ENCODE measurements at places on chromosomes 13 and 19. TPM values are rescaled to one million over a fixed set of nuclear protein-coding genes. Genes with fewer than 3 reads are reported as not detected.

GRCh38 chr13:35797244-35797643 lies 320.8 kb upstream of the MAB21L1 start:
- no peak overlapping the region for H3K4me3 ChIP-seq
- H3K27me3 ChIP-seq, result no peaks in the 10 kb centered on the region
- no peak for DNase-seq
- no peaks in the 10 kb centered on the region for H3K4me1 ChIP-seq
- H3K36me3 ChIP-seq, result no peaks in the 10 kb centered on the region

DNA sequence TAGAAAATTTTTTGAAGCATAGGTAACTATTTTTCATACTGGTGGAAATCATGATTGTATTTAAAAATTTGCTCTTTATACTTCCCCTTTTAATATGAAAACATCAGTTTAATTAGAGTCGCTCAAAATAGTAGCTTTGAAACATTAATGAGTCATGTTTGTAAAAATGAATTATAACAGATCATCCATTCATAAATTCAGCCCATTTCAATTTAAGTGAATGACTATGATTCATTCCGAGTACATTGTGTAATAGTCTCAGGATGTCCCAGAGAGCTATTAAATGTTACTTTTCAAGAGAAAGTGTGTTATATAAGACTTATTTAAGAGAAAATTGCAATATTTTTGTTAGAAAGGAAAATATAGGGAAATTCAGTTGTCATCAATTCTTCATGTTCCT lies 111.0 kb downstream of the FNDC3A start:
- DNase-seq, result no peak
- no peak overlapping the region for H3K4me3 ChIP-seq
- H3K27me3 ChIP-seq, result no peaks in the 10 kb centered on the region
- H3K27ac ChIP-seq, result no peak overlapping the region

DNA sequence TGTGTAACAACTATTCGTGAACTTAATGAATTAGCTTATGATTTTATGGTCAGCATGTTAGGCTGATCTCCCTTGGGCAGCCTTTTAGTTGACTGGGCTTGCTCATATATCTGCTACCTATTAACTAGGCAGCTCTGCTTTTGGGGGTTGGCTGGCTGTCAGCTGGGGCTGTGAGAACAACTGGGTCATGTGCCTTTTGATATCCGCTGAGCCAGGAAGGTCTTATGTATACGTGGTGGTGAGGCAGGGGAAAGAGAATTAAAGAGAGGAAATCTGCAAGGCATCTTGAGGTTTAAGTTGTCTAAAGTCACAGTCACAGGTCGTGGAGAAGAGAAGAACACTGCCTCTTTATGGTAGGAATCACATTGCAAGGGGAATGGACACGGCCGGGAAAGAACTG lies 206.9 kb downstream of the LMO7 start:
- peaks cover 4% of the 10 kb centered on the region for H3K4me1 ChIP-seq
- DNase-seq, result no peak
- H3K4me3 ChIP-seq, result no peak overlapping the region
- peaks cover 9% of the 10 kb centered on the region for H3K36me3 ChIP-seq

DNA sequence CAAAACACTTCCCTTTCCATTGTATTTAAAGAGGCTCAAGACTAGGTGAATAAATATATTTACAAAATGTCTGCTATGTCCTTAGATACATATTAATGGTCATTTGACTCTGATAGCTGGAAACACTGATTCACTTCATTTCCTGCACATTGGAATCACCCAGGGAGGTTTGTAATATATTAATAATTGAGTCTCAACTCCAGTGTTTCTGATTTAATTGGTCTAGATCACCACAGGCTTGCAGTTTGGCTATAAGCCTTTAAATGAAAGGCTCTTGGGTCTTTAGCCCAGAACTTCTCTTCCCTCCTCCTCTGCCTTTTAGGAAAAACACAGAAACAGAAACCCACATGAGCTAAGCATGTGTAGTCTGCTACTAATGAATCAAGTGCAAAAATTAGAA lies 378.0 kb downstream of the TBC1D4 start:
- no peak overlapping the region for H3K27ac ChIP-seq
- no peaks in the 10 kb centered on the region for H3K36me3 ChIP-seq
- H3K27me3 ChIP-seq, result peaks cover 3% of the 10 kb centered on the region
- H3K4me3 ChIP-seq, result no peak overlapping the region

GRCh38 chr13:114038211-114038613 lies 64.3 kb upstream of the C13orf46 start:
- H3K36me3 ChIP-seq, result no peaks in the 10 kb centered on the region
- DNase-seq, result no peak
- no peak overlapping the region for H3K4me3 ChIP-seq
- no peak overlapping the region for H3K27ac ChIP-seq
- no peaks in the 10 kb centered on the region for H3K27me3 ChIP-seq

GRCh38 chr13:31301119-31301518 lies 101.3 kb downstream of the B3GLCT start:
- no peak overlapping the region for H3K27ac ChIP-seq
- H3K36me3 ChIP-seq, result peaks cover 6% of the 10 kb centered on the region
- H3K4me3 ChIP-seq, result no peak overlapping the region
- no peaks in the 10 kb centered on the region for H3K27me3 ChIP-seq
- no peaks in the 10 kb centered on the region for H3K4me1 ChIP-seq

- H3K36me3 ChIP-seq, result no peaks in the 10 kb centered on the region
- peak; percentile 44 for DNase-seq
- H3K4me1 ChIP-seq, result peaks cover 18% of the 10 kb centered on the region
- H3K27me3 ChIP-seq, result peaks cover 29% of the 10 kb centered on the region
- peak overlapping the region; percentile 80 for H3K4me3 ChIP-seq
Measured at GRCh38 chr13:36345438-36346221, 564 bp downstream of the SPART start.

- no peak for DNase-seq
- H3K27me3 ChIP-seq, result no peaks in the 10 kb centered on the region
Measured at GRCh38 chr19:51948975-51949374, 21.7 kb downstream of the ZNF613 start.

USHBP1 gene
- total RNA-seq, result not detected

- peaks cover 24% of the 10 kb centered on the region for H3K36me3 ChIP-seq
- H3K27me3 ChIP-seq, result no peaks in the 10 kb centered on the region
- H3K4me3 ChIP-seq, result no peak overlapping the region
Measured at GRCh38 chr13:46675016-46675415, 121.9 kb downstream of the ESD start.

DNA sequence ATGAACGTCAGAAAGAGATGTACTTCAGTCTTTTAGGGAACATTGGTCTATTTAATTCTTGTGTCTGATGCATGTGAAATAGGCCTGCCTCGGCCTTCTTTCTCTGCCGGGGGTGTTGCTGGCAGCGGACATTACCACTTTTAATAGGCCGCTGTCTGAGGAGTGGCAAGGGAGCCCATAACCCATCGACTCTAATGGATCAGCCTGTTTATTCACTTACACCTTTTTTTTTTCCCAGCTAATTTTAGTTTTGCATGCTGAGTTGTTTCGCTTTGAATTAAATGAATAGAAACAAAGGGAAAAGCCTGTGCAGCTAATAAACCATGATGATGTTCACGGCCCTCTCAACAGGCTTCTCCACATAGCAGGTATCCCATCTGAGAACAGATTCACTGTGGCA lies 78.4 kb downstream of the KCTD15 start:
- no peak for DNase-seq
- H3K4me3 ChIP-seq, result no peak overlapping the region
- no peaks in the 10 kb centered on the region for H3K27me3 ChIP-seq
- H3K36me3 ChIP-seq, result no peaks in the 10 kb centered on the region
- no peaks in the 10 kb centered on the region for H3K4me1 ChIP-seq

DNA sequence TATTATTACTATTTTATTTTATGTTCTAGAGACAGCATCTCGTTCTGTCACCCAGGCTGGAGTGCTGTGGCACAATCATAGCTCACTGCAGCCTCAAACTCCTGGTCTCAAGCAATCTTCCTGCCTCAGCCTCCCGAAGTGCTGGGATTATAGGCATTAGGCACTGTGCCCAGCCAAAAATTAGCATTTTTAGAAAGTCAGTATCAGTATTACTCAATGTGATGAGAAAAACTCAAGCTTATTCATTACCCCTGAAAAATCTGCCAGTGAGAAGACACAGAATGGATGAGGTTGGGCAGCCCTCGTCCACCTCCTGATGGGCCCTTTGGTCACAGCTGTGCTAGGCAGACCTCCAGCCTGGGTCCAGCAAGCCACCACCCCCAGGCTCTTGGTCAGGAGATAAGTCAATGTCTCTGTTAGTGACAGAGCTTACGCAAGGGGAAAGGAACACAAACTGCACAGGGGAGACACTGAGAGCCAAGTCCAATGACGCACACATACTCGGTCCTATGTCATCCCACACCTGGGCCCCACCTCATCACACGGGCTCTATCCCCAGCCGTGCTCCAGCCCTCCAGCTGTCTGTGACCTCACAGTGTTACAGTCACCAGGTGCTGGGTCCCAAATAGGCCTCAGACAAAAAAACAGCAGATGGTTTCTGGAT lies 19.8 kb downstream of the PEPD start:
- no peak overlapping the region for H3K27ac ChIP-seq
- no peaks in the 10 kb centered on the region for H3K36me3 ChIP-seq
- H3K4me1 ChIP-seq, result peaks cover 9% of the 10 kb centered on the region
- H3K4me3 ChIP-seq, result no peak overlapping the region
- DNase-seq, result no peak
- no peaks in the 10 kb centered on the region for H3K27me3 ChIP-seq
